ENCODE measurements at places on chromosomes 13 and 19.

GRCh38 chr13:39362652-39363381 lies 240.2 kb downstream of the LHFPL6 start:
- DNase-seq: no peak

GRCh38 chr19:39405958-39406655 lies 540 bp upstream of the ZFP36 start:
- DNase-seq: peak; percentile 94

DNA sequence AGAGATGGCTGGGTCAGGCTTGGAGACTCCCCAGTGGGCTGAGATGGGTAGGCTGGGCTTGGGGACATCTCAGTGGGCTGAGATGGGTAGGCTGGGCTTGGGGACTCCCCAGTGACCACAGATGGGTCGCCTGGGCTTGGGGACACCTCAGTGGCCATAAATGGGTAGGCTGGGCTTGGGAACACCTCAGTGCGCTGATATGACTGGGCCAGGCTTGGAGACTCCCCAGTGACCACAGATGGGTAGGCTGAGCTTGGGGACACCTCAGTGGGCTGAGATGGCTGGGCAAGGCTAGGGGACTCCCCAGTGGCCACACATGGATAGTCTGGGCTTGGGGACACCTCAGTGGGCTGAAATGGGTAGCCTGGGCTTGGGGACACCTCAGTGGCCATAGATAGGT lies 12.8 kb downstream of the IQCN start:
- DNase-seq: no peak

DNA sequence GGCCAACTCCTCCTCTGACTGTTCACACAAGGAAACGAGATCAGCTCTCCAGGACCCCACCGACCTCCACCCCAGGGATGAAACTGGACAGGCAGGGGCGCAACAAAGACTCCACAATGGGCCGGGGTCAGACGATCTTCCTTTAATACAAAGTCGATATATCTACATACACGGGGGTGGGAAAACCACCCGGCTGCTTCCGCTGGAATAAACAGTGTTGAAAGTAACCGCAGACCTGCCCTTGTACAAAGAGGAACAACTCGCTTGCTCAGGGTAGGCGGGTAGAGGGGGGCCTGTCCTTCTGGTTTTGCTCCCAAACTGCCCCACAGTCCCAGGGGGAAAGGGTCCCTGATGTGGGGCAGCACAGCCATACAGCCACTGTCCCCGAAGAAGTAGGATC lies 135.2 kb downstream of the PTPRS start:
- no peak for DNase-seq
